ENCODE measurements at places on chromosomes 16 and 17.

GRCh38 chr16:24944206-24944605 is 71.0 kb downstream of the ARHGAP17 start:
- DNase-seq, result no peak

DNA sequence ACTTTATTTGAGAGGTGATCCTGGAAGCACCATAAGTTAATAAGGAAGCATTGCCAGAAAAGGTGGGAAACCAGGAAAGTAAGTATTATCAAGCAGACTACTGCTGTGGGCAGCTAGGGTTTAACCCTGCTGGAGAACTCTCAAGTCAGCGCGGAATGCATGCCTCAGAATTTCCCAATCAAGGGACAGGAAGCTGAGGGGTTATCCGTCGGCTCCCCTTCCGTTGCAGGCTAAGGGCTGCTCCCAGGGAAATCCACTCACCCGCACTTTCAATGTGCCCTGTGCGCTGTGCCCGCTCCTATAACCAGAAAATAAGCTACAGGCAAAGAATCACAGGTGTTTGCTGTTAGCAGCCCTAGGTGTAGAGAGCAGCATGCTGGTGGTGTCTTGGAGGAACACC is 138.5 kb upstream of the CACNG3 start:
- DNase-seq, result no peak

GRCh38 chr16:30893417-30893743 is 497 bp downstream of the BCL7C start:
- no peak for DNase-seq

GRCh38 chr16:57569306-57569946 is 27.0 kb downstream of the ADGRG5 start:
- DNase-seq, result no peak

DNA sequence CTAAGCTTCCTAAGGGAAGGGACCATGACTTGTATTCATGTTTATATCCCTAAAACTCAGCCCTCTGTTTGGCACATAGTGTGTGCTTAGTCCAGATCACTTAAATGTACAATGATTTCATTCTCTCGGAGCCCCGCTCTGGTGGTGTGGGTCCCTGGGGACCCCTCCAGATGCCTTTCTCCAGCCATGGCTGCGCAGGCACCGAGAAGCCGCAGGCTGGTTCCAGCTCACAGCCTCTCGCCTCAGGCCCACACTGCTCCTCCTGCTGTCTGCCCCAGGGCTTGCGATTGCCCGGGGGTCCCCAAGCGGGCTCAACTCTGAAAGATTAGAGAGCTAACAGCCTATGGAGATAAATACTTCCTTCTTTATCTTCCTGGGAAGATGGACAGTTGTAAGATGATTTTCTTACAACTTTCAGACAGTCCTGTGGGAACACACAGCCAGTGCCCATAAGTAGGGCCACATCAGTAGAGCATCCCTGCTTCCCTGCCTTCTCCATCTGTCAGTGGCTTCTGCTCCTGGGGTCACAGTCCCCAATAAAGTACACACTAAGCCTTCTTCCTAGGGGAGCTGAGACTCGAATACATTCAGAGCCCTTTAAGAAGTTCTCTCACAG is 66.2 kb downstream of the CENPV start:
- no peak for DNase-seq

GRCh38 chr16:22075043-22075757 is 17.1 kb upstream of the VWA3A start:
- no peak for DNase-seq

- DNase-seq, result no peak
These were observed 16.7 kb downstream of the SOCS3 start for GRCh38 chr17:78343187-78343542.

GRCh38 chr17:79779084-79779529 is 1.2 kb downstream of the CBX2 start:
- DNase-seq, result no peak

- peak; percentile 52 for DNase-seq
These were observed 17.4 kb upstream of the C17orf107 start for GRCh38 chr17:4881761-4882555.
